Uterus (tissue), 4 donors: ENCODE measurements at places on chromosomes 4 and X. TPM values are rescaled to one million over a fixed set of nuclear protein-coding genes. Genes with fewer than 3 reads are reported as not detected.

DNA sequence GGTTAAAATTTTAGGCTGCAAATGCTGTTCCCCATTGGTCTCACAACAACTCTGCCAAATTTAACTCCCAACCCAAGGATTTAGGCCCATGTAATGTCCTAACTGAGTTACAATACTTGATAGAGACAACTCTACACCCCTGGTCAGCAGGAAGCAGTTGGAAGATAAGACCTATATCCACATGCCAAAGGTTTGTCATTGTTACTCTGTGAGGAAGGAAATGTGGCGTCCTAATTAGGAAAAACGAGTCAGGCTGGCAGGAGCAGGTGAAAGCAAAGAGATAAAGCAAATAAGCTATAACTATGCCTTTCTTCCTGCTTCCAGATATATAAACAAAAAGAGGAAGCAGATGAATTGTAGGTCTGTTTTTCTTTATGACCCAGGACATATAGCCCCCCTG lies 69.1 kb downstream of the SPIN4 start:
- H3K4me1 ChIP-seq, result no peaks in the 10 kb centered on the region
- H3K36me3 ChIP-seq, result no peaks in the 10 kb centered on the region
- H3K4me3 ChIP-seq, result no peak overlapping the region
- H3K27me3 ChIP-seq, result no peaks in the 10 kb centered on the region
- no peak for DNase-seq

DNA sequence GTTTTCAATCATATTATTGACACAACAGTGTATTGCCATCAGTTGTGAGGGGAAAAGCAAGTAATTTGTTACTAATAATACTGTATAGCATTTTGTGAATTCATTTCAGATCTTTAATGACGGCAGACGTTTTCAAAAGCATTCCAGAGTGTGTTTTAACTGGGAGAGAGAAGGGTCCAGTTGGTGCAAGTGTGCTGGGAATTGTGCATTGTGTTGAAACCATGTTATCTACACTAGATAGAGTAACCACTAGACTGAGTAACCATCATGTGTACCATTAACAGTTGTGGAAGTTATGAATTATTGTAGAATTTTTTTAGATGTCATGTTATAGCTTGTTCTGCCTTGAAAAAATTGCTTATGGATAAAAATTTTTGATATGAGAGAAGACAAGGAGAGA lies 104.5 kb upstream of the VEGFC start:
- H3K36me3 ChIP-seq, result no peaks in the 10 kb centered on the region
- H3K4me3 ChIP-seq, result no peak overlapping the region
- H3K27ac ChIP-seq, result no peak overlapping the region
- H3K27me3 ChIP-seq, result no peaks in the 10 kb centered on the region

- H3K27ac ChIP-seq, result no peak overlapping the region
- DNase-seq, result no peak
- no peaks in the 10 kb centered on the region for H3K36me3 ChIP-seq
- no peak overlapping the region for H3K4me3 ChIP-seq
Observed at GRCh38 chr4:21117541-21118180, 417.4 kb downstream of the PACRGL start.

- no peak for DNase-seq
- H3K36me3 ChIP-seq, result no peaks in the 10 kb centered on the region
- H3K27me3 ChIP-seq, result no peaks in the 10 kb centered on the region
- H3K4me3 ChIP-seq, result no peak overlapping the region
- no peaks in the 10 kb centered on the region for H3K4me1 ChIP-seq
Observed at GRCh38 chr4:81573840-81574239, 102.1 kb upstream of the RASGEF1B start.

The UNC5C gene
- 3.3 TPM for total RNA-seq

The PRSS48 gene
- not detected for total RNA-seq
